ENCODE measurements at places on chromosomes 12 and 14.

DNA sequence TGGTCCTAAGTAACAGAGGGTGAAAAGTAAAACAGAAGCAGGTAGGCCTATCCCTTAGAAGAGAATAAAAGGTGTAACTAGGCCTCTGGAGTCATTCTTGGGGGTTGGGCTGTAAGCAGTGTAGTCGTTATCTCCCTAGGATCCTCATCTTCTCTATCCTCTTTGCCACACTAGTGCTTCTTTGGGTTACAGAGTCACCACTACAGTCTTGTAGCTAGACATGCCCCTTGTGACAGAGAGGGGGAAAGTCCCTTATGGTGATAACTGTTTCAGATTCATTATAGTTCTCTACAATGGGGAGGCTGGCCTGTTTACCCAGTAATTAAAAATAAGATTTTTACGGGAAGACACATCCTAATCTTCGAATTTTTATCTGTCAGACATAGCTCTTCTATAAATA, 16.4 kb upstream of the SRP54 start:
- no peak for DNase-seq

GRCh38 chr12:82486524-82487235, 128.4 kb downstream of the METTL25 start:
- DNase-seq = no peak

- DNase-seq = no peak
Measured at GRCh38 chr12:69906411-69907216, 81.6 kb downstream of the MYRFL start.

DNA sequence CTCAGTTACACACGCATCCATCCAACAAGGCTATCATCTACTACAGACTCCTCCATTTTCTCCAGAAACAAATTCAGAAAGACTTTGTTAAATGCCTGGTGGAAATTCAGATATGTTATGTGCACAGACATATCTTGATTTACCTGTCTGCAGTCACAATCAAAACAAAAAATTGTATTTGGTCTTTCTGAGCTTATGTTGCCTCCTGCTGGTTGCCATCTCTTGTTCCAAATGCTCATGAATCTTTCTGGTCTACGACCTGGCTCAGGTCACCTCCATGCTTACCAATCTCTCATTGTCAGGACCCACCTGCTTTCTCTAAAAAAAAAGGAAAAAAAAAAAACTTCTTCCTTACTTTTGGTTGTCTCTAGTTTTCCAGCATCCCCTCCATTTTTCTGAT, 169.2 kb upstream of the PLXNC1 start:
- DNase-seq = no peak

GRCh38 chr14:56159066-56159465, 40.9 kb downstream of the PELI2 start:
- no peak for DNase-seq
